ENCODE measurements at places on chromosomes 5 and 9.

DNA sequence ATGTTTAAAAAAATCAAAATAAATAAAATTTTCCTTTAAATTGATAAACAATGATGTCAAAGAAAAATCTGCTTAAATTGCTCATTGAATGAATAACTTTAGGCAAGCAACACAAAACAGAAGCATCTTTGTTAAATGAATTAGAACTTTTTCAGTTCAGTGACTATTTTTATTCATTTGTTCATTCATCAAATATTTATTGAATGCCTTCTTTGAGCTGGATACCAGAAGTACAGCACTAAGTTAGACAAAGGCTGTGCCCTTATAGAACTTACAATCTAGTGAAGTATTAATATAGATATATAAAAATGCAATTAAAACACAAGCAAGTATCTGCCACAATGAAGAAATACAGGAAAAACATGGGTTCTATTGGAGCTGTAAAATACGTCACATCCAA lies 10.8 kb downstream of the FNIP1 start:
- no peak for DNase-seq

GRCh38 chr5:148760945-148761638 lies 65.3 kb upstream of the ADRB2 start:
- DNase-seq = no peak

DNA sequence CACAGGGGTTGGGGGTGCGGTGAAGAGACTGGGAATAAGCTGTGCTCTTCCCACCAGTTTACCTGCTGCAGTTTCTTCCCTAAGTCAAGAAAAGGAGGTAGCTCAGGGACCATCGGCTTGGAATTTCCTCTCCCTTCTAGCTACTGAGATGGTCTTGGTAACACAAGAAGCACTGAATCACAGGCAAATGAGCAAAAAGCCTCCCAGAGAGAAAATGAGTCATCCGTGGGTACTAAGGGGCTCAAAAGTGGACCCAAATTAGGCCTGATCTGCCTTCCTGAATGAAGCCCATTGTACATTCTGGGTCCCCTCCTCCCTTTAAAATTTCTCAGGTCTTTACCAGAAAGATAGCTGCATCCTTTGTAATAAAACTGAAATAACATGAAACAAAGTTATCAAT lies 49.9 kb downstream of the PTPN3 start:
- no peak for DNase-seq

DNA sequence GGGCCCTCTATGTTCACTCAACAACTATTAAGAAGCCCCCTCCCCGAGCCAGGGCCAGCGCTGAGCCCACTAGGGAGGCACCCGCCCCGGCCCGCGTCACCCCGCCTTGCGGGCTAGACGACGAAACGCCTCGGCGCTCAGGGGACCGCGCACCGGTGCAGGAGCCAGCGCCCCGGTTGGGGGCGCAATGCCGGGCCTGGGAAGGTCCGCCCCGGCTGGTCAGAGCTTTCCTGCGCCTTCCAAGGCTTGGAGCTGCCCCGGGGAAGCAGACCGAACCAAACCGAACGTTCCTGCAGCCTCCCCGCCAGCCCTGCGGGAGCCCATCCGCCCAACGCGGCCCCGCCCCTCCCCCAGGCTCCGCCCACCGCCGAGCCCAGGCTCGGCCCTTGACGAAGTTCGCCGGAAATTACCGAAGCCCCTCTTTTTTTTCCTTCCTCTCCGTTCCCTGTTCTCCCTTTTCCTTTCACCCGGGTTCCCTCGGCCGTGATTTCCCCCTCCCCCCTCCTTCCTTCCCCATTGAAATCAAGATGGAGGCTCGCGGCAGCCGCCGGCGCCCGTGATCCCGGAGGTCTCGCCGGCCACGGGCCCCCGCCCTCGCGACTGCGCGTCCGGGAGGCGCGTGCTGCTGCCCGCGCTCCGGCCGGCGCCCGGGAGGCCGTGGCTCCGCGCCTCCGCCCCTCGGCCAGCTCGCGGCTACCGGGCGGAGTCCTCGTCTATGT lies at the start of gene TRIO:
Gene TRIO (plus strand): TSS at position 516 of the 719 bp plus-strand sequence. CDS start 384 bp downstream, outside the sequence.
- DNase-seq = peak; percentile 75

GRCh38 chr9:13324988-13325387 lies 45.5 kb upstream of the MPDZ start:
- DNase-seq = no peak

DNA sequence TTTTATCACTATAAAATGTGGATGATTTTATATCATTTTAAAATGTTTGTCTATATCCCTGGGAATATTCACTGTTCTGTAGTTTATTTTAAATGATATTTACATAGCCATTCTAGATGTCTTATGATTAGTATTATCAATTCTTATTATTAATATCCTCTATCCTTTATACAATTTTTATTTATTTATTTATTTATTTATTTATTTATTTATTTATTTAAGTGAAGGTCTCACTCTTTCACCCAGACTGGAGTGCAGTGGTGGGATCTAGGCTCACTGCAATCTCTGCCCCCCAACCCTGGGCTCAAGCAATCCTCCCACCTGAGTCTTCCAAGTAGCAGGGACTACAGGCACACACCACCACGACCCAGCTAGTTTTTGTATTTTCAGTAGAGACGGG lies 1848.9 kb downstream of the EFNA5 start:
- DNase-seq = no peak

- DNase-seq = no peak
Observed at GRCh38 chr5:65818592-65818991, 96.6 kb downstream of the NLN start.

- no peak for DNase-seq
Observed at GRCh38 chr9:69089491-69089890, 53.9 kb downstream of the FXN start.

DNA sequence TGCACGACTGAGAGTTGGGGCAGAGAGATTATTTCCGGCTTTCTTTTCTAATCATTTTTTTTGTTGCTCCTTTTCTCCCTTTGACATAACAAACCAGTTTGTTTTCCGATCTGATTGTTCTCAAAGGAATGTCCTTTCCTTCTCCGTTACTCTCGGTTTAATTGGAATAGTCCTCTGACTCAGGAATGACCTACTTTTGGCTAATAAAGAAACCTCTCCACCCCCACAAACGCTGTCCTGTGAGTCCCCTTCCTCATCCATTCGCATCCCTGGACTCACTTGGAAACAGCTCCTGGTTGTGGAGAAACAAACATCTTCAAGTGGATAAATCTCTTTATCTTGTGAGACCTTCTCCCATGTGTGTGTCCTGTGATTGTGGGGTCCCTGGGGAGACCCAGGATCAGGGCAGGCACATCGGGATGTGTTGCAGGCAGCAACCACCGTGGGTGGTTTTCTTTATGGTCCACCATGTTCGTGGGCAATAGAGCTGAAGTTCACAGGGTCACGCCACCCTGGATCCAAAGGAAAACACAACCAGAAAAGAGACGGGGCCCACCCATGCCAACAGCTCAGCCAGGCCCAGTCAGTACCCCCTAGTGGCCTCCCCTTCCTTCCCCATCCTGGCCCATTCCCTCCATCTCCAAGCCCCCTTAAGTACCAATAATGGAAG lies 45.2 kb upstream of the NEK6 start:
- DNase-seq = no peak

- no peak for DNase-seq
Observed at GRCh38 chr9:13461414-13461991, 182.0 kb upstream of the MPDZ start.

DNA sequence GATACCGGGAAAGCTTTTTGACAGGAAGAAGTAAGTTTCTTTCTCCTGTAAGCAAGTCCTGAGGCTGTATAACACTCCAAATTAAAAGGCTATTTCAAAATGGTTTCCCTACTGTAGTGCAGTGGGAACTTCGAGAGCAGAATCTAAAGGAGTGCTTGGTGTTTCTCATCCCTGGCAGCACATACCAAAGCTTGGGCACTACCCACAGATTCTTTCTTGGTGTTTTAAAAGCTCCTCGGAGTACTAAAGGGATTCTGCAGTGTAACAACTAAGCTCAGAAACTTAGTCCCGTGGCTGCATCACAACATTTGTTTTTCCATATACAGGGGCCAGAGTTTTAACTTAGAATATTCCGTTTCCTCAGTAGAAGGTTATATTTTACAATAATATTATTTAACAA lies 5.6 kb upstream of the APC start:
- DNase-seq = no peak

DNA sequence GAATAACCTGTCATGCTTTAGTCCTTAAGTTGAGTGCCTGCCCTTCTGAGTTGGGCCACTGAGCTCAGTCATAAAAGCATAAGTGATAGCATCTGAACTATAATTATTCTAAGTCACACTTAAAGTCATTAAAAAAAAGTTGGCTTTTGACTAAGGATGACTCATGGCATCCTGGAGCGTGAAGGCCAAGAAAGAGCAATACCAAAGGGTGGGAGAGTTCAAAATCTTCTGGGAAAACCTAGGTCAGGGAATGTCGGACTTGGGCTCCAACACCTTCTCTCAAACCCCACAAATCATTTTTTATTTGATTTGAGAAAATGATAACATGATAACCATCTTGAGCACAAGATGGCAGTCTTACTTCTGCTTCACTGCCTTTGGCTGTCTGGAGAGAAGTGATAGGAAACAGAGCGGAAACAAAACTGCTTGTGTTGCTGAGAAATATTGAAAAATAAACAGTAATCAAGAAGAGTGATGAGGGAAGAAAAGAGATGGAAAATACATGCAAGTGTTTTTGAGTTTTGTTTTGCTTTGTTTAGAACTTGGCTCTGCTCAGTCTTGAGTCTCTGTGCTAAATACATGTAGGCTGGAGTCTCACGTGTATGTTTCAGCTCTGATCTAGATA lies 16.9 kb upstream of the NTRK2 start:
- DNase-seq = no peak

DNA sequence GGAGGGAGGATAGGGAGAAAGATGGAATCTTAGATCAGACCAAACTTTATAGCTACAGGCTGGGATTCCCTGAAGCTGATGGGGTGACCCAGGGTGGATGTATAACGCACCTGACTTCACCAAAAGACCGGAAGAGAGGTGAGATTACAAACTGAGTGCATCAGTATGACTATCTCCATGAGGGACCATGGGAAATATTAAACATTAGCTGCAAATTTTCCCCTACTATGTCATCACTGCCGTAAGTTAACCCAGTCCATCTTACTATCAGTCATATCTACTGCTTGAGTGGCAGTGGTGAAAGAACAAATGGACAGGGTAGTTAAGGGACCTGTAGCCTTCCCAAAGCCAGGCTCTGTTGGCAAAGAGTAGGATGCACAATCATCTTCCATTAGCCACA lies 368.3 kb downstream of the EFNA5 start:
- DNase-seq = no peak

DNA sequence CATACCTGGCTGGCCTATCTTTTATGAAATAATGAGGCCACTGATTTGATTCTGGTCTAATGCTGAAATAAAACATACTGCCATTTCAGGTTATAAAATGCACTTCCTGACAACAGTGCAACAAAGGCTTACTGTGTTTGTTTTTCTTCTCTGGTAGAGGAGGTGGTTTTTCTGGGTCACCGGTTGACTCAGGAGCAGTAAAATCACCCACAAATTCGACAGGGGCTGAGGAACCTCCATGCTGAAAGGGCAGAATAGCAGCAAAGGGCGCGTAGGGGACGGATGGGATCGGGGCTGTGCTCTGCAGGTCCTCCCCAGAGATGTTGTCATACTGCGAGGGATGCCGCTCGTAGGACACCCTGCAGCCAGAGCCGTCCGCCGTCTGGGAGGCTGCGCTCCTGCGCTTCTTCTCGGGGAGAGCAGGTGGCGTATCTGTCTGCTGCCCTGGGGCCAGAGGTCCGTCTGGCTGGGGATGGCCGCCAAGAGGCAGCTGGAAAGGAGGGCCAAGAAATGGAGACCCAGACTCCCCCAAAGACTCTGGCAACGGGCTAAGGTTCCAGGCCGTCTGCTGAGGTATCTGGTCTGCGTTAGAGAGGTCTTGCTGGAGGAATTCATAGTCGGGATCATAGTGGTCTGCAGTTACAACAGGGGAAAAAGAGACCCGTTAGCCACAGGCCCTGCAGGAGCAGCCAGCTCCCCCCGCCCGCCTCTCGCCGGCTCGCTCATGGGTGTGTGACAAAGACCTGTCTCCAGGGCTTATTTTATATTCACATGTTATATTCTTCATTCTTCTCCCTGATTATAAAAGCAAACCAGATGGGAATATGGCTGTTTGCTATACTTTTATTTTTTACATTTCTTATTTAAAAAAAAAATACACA lies 80.7 kb downstream of the PRRT1B start:
- no peak for DNase-seq

DNA sequence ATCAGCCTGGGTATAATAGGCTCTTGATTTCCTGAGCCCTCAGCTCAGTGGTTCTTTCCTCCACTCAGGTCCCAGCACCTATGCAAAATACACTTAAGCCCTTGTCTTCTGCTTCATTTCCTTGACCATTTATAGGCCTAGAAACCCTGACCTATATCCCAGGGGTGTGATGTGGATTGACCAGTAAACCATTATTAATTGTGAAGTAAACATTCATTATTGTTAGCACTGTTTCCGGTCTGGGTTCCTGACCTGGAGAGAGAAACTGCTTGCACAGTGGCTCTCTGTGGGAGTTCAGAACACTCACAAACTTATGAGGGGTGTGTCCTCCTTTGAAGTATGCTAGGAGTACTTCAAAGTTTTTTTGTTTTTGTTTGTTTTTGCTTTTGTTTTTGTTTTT lies 19.6 kb upstream of the TOMM5 start:
- DNase-seq = no peak

- DNase-seq = no peak
Observed at GRCh38 chr5:7242118-7242710, 153.7 kb upstream of the ADCY2 start.

- no peak for DNase-seq
Observed at GRCh38 chr9:106179191-106179590, 484.9 kb downstream of the TMEM38B start.

GRCh38 chr5:71988808-71989207 lies 118.5 kb upstream of the MAP1B start:
- no peak for DNase-seq

DNA sequence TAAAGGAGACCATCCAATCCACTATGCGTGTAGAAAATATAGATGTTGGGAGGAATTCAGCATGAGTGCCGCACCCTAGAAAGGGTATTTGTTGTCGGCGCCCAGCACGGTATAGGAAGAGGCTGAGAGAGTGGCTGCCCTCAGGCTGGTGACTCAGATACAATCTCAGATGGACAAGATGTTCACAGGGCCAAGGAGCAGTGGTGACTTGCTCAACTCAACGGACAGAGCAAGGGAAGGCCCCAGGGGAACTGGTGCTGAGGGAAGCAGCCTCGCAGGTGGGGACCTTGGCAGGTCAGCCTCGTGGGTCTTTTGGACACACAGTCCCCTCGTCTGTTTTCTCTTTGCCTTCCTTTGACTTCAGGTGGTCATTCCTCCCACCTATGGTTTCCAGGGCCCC lies 28.0 kb upstream of the IRX2 start:
- no peak for DNase-seq

Data from stimulated activated CD4-positive, alpha-beta T cell treated with anti-CD3 and anti-CD28 coated beads, Interleukin-4, amount 100 ng/mL, for 24 hours (primary cell).